ENCODE measurements at places on chromosomes 3 and 15.

DNA sequence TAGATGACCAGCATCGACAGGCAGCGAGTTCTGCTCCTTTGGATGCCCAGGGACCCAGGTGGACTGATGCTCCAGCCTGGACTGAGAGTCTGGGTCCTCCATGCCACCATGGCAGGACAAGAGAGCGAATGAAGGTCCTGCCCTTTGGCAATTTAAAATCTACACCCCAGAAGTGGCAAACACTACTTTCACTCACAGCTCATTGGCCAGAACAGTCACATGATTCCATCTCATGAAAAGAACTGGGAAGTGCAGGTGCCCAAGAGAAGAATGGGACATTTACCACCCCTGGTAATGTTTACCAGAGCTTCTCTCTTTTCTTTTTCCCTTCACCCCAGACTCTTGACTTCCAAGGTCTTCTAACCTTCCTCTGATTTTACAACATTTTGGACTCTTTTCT lies 87.8 kb upstream of the SLCO3A1 start:
- no peak for DNase-seq

DNA sequence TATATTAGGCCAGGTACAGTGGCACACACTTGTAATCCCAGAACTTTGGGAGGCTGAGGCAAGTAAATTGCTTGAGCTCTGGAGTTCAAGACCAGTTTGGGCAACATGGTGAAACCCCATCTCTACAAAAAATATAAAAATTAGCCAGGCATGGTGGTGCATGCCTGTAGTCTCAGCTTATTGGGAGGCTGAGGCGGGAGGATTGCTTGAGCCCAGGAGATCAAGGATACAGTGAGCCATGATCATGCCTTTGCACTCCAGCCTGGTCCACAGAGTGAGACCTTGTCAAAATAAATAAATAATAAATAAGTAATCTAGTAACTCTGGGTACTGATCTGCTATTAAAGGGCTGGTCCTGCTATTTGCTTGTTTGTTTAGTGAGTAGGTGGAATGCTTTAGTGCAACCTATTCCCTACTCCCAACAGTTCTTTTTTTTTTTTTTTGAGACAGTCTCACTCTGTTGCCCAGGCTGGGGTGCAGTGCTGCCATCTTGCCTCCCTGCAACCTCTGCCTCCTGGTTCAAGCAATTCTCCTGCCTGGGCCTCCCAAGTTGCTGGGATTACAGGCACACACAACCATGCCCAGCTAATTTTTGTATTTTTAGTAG lies 9.1 kb upstream of the INO80 start:
- DNase-seq: no peak

GRCh38 chr3:168001244-168001643 lies 94.5 kb downstream of the GOLIM4 start:
- no peak for DNase-seq

- peak; percentile 43 for DNase-seq
Observed at GRCh38 chr15:41734079-41734478, 40.2 kb upstream of the MAPKBP1 start.

GRCh38 chr15:94576889-94577533 lies 345.6 kb downstream of the MCTP2 start:
- no peak for DNase-seq

- DNase-seq: no peak
Observed at GRCh38 chr15:96158938-96159337, 171.6 kb upstream of the NR2F2 start.

GRCh38 chr3:73604451-73604850 lies 20.3 kb downstream of the PDZRN3 start:
- peak; percentile 49 for DNase-seq

GRCh38 chr3:3305841-3306240 lies 126.3 kb upstream of the CRBN start:
- no peak for DNase-seq

- DNase-seq: no peak
Observed at GRCh38 chr3:64508140-64508539, 179.7 kb downstream of the ADAMTS9 start.

- no peak for DNase-seq
Observed at GRCh38 chr15:89487791-89488190, 8.6 kb downstream of the RHCG start.

GRCh38 chr15:79918278-79918677 lies 21.5 kb upstream of the MTHFS start:
- no peak for DNase-seq

- DNase-seq: no peak
Observed at GRCh38 chr3:126544596-126545281, 14.0 kb downstream of the C3orf22 start.

GRCh38 chr3:107367353-107367752 lies 9.9 kb upstream of the CCDC54 start:
- peak; percentile 84 for DNase-seq

DNA sequence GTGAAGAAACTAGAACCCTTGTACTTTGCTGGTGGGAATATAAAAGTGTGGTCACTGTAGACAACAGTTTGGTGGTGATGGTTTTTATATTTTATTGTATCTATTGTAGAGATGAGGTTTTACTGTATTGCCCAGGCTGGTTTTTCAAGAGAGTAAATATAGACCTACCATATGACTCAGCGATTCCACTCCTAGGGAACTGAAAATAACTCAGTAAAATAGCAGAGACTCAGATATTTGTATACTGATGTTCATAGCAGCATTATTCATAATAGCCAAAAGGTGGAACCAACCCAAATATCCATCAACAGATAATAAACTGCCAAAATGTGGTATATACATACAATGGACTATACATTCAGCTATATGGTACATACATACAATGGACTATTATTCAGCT lies 68.8 kb upstream of the IL12A start:
- peak; percentile 79 for DNase-seq

GRCh38 chr15:31014608-31014925 lies 23.1 kb upstream of the MTMR10 start:
- DNase-seq: no peak

GRCh38 chr3:130948929-130949328 lies 55.0 kb downstream of the ATP2C1 start:
- no peak for DNase-seq

GRCh38 chr3:2614578-2614977 lies 495.6 kb downstream of the IL5RA start:
- DNase-seq: no peak

- no peak for DNase-seq
Observed at GRCh38 chr15:28914483-28915023, 28.8 kb downstream of the APBA2 start.

DNA sequence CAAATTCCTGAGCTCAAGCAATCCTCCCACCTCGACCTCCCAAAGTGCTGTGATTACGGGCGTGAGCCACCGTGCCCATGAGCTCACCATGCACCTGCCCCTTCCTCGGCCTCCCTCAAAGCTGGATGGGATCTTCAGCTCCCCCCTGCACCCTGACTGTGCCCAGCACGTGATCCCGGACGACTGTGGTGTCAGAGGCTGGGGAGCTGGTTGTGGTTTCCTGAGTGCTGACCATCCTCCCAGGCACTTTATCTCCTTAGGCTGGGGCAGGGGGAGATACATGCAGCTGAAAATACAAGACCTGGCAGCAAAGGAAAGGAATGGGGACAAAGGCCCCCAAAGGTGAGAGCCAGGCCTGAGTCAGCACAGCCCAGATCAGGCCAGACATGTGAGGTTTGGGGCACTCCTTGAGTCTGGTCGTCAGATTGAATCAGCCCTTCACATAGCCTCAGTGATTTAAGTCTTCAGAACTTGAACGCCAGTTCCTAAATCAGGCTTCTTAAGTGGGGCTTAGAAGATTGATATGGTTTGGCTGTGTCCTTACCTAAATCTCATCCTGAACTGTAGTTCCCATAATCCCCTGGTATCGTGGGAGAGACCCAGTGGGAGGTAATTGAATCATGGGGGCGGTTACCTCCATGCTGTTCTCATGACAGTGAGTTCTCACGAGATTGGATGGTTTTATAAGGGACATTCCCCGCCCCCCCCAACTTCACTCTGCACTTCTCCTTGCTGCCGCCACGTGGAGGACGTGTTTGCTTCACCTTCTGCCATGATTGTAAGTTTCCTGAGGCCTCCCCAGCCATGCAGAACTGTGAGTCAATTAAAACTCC lies 35.8 kb downstream of the PRKCD start:
- peak; percentile 57 for DNase-seq

- DNase-seq: peak; percentile 25
Observed at GRCh38 chr3:66490214-66490613, 10.6 kb downstream of the LRIG1 start.

DNA sequence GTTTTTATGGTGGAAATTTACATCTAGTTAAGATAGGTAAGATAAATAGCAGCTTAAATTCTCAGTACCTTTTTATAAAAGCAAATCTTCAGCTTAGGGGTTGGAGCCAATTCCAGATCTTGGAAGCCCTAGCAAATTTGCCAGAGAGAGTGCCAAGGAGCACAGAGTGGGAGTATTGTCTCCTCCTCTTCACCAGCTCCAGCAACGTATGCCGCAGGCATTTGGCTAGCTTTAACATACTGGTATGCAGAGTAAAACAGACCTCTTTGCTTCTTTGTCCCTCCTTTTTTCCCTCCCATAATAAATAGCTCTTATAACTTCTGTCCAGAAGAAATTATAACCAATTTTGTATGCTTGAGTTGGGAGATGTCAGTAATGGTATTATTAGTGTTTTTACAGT lies 140.4 kb downstream of the DIPK2A start:
- no peak for DNase-seq

- DNase-seq: peak; percentile 88
Observed at GRCh38 chr3:58066842-58067241, 58.6 kb downstream of the FLNB start.

DNA sequence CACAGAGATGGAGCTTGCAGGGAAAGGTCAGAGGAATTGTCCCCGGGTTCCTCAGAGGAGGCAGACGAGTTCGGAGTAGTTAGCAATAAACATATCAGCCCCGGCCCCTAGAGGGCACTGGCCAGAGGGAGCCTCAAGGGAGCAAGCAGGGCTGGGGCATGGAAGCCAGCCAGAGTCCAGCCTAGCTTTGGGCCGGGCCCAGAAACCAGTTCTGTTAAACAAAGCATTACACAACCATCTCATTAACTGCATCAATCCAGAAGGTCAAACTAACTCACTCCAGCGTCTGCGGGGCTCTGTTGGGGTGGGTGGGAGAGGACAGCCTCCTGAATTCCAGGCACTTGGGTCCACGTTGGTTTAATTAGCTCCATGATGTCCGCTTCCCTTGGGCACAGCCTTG lies 41.0 kb upstream of the IREB2 start:
- peak; percentile 58 for DNase-seq

GRCh38 chr3:182596676-182597410 lies 196.5 kb upstream of the ATP11B start:
- DNase-seq: no peak

Data from EH (cell line).